Stimulated activated CD8-positive, alpha-beta memory T cell treated with anti-CD3 and anti-CD28 coated beads, Interleukin-2, amount 100 ng/mL, for 48 hours (primary cell): ENCODE measurements at places on chromosomes 12 and 14.

- no peak for DNase-seq
These were observed 158.6 kb upstream of the SLC38A2 start for GRCh38 chr12:46531059-46531785.

- no peak for DNase-seq
These were observed 3.0 kb downstream of the GZMB start for GRCh38 chr14:24630872-24631477.

GRCh38 chr12:30320561-30320960, 375.1 kb downstream of the IPO8 start:
- no peak for DNase-seq

- DNase-seq, result no peak
These were observed 38.0 kb downstream of the PTGER2 start for GRCh38 chr14:52352061-52352491.

DNA sequence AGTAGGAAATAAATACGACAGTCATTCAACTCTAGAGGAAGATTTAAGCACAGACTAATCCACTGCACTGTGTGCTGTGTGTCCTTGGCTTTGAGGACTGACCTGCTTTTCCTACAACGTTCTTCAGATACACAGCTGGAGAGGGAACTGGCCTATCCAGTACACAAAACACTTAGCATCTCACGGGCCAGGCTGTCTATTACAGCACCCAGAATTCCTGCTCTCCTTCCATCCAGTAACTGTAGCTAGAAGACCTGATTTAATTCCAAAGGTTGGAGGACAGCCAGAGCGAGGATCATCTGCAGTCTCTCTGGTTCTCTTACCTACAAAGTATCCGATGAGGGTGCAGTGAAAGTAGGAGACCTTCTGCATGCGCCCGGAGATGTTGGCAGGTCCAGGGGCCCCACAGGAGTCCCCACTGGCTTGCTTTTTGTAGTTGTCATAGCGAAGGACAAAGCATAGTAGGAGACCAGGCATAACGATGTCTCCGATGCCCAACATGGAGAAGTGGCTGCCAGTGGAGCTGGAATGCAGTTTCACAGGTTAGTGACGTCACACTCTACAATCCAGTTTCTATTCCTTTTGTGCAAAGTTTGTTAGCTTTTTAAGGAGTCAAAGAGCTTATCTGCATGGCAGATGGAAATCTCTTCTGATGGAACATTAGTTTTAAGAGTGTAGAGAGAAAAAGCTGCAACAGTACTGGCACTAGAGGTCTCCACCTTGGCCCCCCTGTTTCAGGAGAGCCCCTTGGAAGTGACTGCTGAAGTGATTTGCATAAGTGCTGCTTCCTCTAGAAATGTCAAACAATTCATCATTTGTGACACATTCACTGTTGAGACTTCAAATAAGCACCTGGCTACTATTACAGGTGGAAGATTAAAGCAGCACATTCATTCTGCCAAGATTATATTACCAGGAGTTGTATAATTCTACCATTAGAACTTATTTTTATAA, 41.7 kb downstream of the ACADS start:
- no peak for DNase-seq

DNA sequence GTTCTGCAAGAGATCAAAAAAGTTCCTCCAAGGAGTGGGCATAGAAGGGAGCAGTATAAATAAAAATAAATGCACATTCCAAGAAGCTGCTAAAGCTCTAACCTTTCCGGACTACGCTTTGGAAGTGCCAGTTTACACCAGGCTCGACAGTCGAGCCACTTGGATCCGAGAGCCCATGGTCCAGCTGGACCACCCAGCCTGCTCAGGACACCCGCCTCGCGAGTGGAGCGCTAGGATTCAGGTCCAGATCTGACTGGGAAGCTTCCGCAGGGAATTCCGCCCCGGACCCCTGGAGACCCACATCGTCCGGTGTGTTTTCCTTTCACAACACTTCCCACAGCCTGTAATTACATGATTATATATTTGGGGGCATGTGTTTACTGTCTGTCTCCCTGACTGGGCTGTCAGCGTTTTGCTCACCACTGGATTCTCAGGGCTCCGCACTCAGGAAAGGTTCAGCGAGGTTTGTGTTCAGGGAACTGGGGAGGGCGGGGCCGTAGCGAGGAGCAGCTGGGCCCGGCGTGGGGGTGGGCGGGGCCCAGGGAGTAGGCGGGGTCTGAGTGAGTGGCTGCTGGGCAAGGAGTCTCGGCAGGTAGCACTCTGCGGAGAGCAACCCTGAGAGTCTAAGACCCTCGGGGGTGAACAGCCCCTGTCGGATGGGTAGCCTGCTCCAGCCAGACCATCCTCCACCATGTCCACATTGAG, 52.3 kb upstream of the TMEM263 start:
- DNase-seq, result peak; percentile 80

- DNase-seq, result peak; percentile 56
These were observed 14.7 kb upstream of the TEAD4 start for GRCh38 chr12:2944401-2945047.

DNA sequence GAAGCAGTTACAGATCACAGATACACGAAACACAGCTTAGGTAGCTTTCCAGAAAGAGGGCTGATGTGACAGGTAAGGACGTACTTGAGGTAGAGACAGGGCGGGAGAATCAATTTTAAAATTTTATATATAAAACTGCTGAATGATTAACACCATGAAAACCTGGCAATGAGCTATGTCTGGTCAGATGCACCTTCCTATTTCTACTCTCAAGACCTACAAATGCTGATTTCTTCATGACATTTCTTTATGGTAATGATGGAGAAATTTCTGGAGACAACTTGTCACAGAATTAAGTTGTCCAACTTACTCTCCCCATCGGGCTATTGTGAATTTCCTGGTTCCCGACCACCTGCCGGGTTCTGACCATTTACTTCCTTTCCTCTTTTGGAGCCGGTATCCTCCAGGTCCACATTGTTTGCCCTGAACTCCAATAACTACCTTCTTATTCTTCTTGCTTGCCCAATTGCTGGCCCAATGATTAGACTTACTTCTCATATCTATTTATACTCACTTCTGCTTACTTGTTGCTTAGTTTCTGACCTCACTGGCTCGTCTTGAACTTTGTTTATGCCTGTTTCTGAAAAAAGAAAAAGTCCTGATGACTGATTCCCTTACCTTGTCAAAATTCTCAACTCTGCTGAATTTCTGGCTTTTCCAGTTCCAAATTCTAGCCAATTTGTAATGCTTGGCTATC, 12.8 kb upstream of the ATP2B1 start:
- no peak for DNase-seq

DNA sequence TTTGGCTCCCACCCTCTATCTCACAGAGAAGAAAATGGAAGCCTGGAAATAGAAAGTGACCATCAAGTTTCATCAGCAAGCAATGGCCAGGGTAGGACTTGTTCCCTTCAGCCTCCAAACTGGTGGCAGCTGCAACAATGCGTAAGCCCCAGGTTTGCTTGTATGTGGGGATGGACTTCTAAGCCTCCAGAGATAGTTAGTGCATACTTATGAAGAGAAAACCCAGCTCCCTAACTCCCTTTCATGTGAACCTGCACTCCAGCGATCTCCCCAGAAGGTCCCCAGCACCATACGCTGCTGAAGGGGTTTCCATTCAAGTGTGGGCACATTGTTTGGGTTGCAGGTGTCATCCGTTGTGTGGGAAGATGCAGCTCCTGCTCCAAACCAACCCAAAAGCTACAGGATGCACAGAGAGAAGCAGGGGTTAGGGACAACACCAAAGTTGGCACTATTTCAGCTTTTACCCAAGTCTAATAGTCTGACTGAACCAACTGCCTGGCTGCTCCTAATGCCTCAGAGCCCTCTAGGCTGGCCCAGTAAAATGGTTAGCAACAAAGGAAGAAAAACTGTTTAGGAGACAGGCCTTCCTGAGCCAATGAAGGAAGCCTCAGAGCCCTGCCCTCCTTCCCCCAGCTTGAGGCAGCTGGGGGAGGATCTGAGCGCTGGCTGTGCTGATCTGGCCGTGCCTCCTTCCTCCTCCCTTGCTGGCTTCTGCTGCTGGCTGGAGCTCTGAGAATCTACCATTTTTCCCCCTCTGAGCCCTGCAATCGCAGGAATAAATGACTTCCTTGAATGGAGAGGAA, 12.3 kb downstream of the ZFP36L1 start:
- no peak for DNase-seq

DNA sequence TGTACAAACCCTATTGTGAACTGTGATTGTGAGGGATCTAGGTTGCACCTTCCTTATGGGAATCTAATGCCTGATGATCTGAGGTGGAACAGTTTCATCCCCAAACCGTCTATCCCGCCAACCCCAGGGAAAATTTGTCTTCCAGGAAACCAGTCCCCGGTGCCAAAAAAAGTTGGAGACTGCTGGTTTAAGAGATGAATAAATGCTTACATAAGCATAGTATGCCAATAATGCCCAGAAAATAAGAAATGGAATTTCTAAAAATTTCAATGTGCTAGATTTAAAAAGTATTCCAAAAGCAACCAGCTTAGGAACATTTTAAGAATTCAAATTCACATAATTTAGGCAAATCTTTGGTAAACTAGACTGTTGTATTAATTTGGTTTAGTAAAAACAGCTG, 5.4 kb upstream of the RNU6-8 start:
- no peak for DNase-seq

DNA sequence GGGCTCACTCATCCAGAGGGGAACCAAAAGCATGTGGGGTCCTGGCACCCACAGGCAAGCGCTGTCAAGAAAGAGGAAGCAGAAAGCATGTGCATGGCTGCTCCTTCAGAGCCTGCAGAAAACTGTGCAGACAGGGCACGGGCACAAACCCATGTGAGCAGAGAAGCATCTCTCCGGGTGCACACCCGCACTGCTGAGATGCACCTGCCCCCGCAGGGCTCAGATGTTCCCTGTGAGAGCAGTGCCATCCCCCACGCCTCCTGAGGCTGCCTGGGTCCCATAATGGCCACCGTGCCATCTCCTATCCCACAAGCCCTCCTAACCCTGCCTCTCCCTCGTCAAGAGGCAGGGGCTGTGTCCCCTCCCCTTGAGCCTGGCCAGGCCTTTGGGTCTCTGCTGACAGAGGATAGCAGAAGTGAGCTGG, 32.3 kb upstream of the INF2 start:
- no peak for DNase-seq

DNA sequence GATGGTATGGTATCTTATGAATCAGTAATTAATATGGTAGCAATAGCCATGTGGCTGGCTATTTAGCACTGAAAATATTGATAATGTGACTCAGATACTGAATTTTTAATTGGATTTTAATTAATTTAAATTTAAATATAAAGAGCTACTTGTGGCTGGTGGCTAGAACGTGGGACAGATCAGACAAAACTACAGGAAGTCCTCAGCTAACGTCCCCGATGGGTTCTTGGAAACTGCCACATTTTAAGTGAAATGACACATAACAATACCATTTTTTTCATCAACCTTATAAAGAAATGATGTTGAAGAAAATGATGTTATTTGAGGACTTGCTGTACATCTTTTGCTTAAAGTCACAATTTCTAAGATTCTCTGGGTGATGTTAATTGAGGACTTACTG, 138.1 kb upstream of the FLRT2 start:
- DNase-seq, result no peak

- DNase-seq, result no peak
These were observed 182.3 kb upstream of the PLEKHG7 start for GRCh38 chr12:92520511-92520910.

DNA sequence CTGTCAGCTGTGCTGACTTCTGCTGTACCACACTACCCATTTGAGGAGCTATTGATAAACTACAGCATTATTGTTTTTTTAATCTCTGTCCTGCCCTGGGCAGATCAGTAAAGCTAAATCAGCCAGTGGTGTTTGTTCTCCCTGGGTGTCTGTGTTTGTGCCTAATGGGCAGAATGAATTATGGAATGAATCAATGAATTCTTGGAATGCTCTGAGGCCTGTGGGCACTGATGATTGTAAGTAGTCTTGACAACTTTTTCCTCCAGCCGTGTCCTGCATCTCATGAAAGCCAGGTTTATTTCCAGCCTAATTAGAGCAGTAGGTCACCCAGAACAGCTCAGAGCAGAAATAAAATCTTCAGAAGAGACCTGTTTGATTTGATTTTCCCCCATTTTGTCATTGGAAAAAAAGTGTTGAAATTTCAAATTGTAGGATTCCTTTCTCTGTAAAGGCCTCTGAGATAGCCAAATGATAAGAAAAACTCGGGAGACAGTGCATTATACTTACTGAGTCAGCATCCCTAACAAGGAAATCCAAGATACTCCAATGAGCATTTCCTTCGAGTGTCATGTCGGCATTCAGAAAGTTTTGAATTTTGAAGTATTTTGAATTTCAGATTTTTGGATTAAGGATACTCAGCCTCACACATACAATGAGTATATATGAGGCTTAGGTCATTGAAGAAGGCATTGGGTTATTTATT, 19.4 kb upstream of the EVL start:
- no peak for DNase-seq

DNA sequence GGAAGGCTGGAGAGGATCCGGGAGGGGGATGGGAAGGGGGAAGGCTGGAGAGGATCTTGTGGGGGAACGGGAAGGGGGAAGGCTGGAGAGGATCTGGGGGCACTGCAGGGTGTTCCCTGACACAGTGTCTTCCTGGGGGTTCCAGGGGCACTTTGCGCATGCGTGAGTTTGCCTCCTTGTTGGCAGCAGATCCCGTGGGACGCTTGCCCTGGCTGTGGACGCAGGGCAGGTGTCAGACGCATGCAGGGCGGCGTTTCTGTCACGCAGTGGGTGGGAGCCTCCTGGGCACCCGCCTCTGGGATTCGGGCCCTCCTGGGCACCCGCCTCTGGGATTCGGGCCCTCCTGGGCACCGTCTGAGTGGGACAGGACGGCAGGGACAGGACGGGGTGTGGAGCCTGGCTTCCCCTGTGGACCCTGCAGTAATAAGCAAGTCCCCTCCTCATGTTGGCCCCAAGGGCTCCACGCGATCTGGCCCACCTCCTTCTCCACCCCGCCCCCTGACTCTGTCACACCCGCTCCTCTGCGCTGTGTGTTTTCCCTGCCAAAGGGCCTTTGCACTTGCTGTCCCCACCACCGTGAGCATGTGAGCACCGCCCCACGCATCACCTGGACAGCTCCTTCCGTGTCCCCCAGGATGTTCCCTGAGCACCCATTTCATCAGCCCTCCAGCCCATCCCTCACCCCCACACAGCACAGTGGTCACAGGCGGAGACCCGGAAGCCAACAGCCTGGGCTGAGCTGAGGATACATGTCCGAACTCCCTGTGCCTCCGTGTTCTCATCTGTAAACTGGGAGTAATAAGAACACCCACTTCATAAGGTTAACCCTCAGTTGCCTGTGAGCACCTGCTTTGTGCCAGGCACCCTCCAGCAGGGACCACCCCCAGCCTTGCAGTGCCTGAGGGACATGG, 4.4 kb downstream of the MMP17 start:
- no peak for DNase-seq

- DNase-seq, result no peak
These were observed 27.4 kb downstream of the FAM234B start for GRCh38 chr12:13071305-13072280.

- no peak for DNase-seq
These were observed 137.8 kb upstream of the GSC start for GRCh38 chr14:94907626-94908261.

DNA sequence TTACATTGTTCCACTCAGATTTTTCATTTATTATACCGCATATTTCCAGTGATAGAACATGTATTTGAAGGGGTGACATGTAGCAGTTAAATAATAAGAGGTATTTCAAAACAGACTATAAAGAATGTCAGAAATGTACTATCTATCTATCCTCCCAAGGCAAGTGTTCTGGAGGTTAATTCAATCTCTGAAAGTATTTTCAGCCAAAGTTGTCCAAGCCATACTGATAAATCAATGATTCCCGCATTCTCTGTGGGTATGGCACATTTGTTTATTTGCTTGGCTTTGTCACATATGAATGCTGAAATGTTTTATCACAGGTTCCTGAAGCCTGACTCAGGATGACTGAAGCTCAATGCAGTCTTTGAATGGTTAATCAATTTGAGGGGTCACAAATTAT, 35.8 kb downstream of the KCNH5 start:
- DNase-seq, result no peak

GRCh38 chr12:108332791-108333382, 6.2 kb downstream of the CMKLR1 start:
- DNase-seq, result no peak
